ENCODE measurements at places on chromosomes 4 and X. TPM values are rescaled to one million over a fixed set of nuclear protein-coding genes. Genes with fewer than 3 reads are reported as not detected.

DNA sequence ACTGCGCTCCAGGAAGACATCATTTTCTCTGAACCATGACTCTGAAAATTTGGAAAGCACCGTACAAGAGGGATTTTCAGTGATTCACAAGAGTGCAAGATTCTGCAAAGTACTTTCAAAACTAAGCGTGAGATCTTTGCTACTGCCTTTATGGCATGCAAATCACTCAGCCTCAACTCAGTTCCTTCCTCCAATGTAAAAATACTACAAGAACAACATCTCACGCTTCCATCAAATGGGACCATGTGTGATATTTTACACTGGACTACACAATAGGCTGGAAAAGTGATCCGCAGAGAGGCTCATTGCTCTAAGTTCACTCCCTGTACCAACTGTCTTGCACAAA is 674 bp upstream of the IL15 start:
- DNase-seq, result no peak

Gene SUPT20HL1
- total RNA-seq, result 0.04 TPM

Gene SLC9A7
- 1.9 TPM for total RNA-seq

DNA sequence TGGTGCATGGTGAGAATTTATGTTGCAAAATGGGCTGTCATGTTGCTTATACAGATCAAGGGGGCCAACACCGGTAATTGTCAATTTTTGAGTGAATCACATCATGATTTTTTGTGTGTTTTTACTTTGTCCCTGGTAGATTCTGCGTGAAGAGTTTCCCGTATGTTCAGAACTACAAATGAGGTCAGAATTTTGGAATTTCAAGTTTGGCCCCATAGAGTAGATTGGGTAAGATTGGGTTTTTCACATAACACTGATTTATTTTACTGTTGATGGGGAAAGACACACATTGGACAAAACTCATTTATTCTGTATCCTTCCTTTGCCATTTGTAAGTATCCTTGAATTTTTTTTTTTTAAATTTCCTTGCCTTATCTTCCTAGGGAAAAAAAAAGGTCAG is 158.5 kb upstream of the MXRA5 start:
- no peak for DNase-seq

DNA sequence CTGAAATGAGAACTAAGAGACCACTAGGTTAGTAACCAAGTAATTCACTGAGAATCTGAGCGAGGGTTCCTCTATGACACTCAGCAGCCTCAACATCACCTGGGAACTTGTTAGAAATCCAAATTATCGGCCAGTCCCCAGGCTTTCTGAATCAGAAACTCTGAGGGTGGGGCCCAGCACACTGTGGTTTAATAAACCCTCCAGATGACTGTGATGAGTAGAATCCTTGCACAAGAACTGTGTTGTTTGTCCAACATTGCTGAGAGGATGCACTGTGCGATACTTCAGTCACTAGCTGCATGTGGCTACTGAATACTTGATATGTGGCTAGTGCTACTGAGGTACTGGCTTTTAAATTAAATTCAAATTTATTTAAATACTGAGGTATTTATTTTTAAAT is 243.9 kb downstream of the MAML3 start:
- DNase-seq, result no peak

GRCh38 chrX:16319929-16320328 is 152.6 kb downstream of the MAGEB17 start:
- DNase-seq, result no peak

DNA sequence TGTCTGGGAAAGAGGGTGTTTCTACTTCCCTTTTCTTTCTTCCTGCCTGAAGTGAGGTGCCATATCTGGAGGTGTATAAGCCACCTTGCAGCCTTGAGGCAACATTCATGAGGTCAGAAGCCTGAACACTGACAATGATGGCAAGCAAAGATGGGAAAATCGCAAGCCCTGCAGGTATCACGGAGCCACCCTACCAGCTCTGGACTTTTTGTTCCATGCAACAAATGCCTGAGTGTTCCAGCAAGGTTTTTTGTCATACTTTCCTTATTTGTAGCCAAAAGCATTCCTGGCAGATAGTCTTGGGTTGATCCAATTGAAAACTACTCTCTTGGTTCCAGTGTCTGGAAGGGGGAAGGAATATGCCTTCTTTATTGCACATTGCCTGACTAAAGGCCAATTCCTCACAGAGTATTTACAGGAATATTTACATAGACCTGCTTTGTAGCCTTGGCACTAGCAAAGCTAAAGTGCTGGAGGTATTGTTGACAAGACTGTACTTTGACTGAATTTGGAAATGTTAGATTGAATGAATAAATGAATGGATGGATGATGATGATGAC is 14.4 kb upstream of the SOD3 start:
- no peak for DNase-seq

All from SJCRH30 (cell line).